H54 (cell line): ENCODE measurements at places on chromosomes 13 and 19.
A peak's percentile ranks its signal among the peaks of the same experiment; 100 is the strongest.

DNA sequence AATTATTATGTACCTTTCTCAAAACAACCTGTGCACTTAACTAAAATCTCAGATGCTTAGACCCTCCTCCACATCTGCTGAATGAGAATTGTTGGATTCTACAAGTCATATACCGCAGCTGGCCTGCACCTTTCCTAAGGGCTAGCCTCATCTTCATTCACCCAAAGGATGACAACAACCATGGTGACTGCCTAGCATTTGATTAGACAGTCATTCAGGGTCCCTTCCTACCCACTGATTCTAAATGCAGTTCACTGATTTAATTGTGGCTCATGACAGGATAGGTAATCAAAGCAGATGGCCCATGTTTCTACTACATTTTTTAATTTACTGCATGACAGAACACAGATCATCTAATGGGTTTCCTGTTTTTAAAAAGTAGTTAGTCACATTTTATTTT, 551.9 kb upstream of the SLC10A2 start:
- no peak for DNase-seq

- DNase-seq, result no peak
Measured at GRCh38 chr13:110338441-110339101, 31.5 kb downstream of the COL4A2 start.

- no peak for DNase-seq
Measured at GRCh38 chr13:66265371-66265770, 964.8 kb downstream of the PCDH9 start.

GRCh38 chr19:34172661-34173192, 423 bp downstream of the LSM14A start:
- DNase-seq, result peak; percentile 34

- no peak for DNase-seq
Measured at GRCh38 chr13:80303225-80303811, 37.6 kb downstream of the SPRY2 start.

DNA sequence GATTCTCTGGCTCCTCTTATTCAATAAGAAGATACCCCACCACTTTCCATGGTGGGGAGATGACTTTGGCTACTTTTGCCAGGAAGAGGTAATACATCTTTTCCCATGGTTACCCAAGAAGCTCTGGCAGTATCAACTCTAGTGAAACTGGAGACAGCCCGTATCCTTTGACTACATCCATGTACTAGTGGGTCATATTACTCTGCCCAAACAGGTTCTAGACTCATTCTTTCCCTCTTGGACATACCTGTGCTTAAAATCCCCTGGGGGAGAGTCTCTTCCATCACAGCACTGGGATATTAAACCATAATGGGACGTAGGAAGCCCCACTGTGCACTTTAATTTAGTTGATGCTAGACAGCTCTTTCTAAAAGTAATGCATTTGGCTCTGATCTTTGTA, 144.7 kb upstream of the KLF12 start:
- no peak for DNase-seq

- DNase-seq, result no peak
Measured at GRCh38 chr19:38715555-38715954, 28.7 kb downstream of the CAPN12 start.

- no peak for DNase-seq
Measured at GRCh38 chr13:97810152-97810551, 143.3 kb upstream of the IPO5 start.
